ENCODE measurements at places on chromosomes 7 and 10. TPM values are rescaled to one million over a fixed set of nuclear protein-coding genes. Genes with fewer than 3 reads are reported as not detected.

HTR5A gene
- not detected for total RNA-seq

CYP3A7 gene
- total RNA-seq, result not detected

SUN3 gene
- not detected for total RNA-seq

FFAR4 gene
- total RNA-seq, result not detected

TSPAN13 gene
- 19.4 TPM for total RNA-seq

A1CF gene
- not detected for total RNA-seq

ZFAND4 gene
- total RNA-seq, result 8.4 TPM

DYNC1I1 gene
- total RNA-seq, result 2.3 TPM

CLDN12 gene
- total RNA-seq, result 62.6 TPM

SHTN1 gene
- 1.2 TPM for total RNA-seq

CAMK2B gene
- total RNA-seq, result 0.28 TPM

ERVW-1 gene
- not detected for total RNA-seq

ZNF775 gene
- 3.5 TPM for total RNA-seq

TBL2 gene
- 94.3 TPM for total RNA-seq

GSTK1 gene
- total RNA-seq, result 88.8 TPM

MYH16 gene
- not detected for total RNA-seq

CCDC146 gene
- total RNA-seq, result 2.5 TPM

SSC4D gene
- total RNA-seq, result 0.77 TPM

TBX20 gene
- 11.5 TPM for total RNA-seq

OGDHL gene
- 0.38 TPM for total RNA-seq

OIT3 gene
- under 0.01 TPM for total RNA-seq

RPEL1 gene
- total RNA-seq, result 0.19 TPM

FBXL13 gene
- total RNA-seq, result 3.7 TPM

C10orf53 gene
- total RNA-seq, result not detected

PIP gene
- total RNA-seq, result 0.38 TPM

LRRTM3 gene
- under 0.01 TPM for total RNA-seq

TAS2R4 gene
- 0.19 TPM for total RNA-seq

PAOX gene
- total RNA-seq, result 4.8 TPM

SYT15 gene
- under 0.01 TPM for total RNA-seq

ASZ1 gene
- total RNA-seq, result not detected

ADAMTS14 gene
- total RNA-seq, result 4.2 TPM

SPDYE11 gene
- total RNA-seq, result not detected

AHCYL2 gene
- total RNA-seq, result 4.6 TPM

HSPA12A gene
- 18.0 TPM for total RNA-seq

ADAM22 gene
- total RNA-seq, result 0.28 TPM

PARG gene
- 38.9 TPM for total RNA-seq

UNCX gene
- total RNA-seq, result not detected

IDI2 gene
- not detected for total RNA-seq

CARD11 gene
- total RNA-seq, result 0.28 TPM

SPDYE2B gene
- not detected for total RNA-seq

GTF2IRD1 gene
- total RNA-seq, result 4.4 TPM

UPK3BL2 gene
- total RNA-seq, result 0.96 TPM

MRPS24 gene
- total RNA-seq, result 75.0 TPM

NAPEPLD gene
- 12.7 TPM for total RNA-seq

OPALIN gene
- not detected for total RNA-seq

ZPBP gene
- total RNA-seq, result not detected

AASS gene
- total RNA-seq, result 30.2 TPM

OPN1SW gene
- not detected for total RNA-seq

DNAJC12 gene
- 9.6 TPM for total RNA-seq

ZNF853 gene
- total RNA-seq, result 0.19 TPM

STEAP1B gene
- 25.3 TPM for total RNA-seq

PRSS1 gene
- not detected for total RNA-seq

RUFY2 gene
- total RNA-seq, result 17.3 TPM

SRRT gene
- total RNA-seq, result 24.5 TPM

GPAM gene
- 12.4 TPM for total RNA-seq

NPS gene
- not detected for total RNA-seq

PRKG1 gene
- total RNA-seq, result 17.8 TPM

CELF2 gene
- total RNA-seq, result 6.7 TPM

TAS2R5 gene
- total RNA-seq, result 0.77 TPM

Data from regular cardiac myocyte (primary cell).